ENCODE measurements at places on chromosomes 6 and 20.

GRCh38 chr6:134689177-134689576, 260.7 kb downstream of the ALDH8A1 start:
- DNase-seq = no peak

DNA sequence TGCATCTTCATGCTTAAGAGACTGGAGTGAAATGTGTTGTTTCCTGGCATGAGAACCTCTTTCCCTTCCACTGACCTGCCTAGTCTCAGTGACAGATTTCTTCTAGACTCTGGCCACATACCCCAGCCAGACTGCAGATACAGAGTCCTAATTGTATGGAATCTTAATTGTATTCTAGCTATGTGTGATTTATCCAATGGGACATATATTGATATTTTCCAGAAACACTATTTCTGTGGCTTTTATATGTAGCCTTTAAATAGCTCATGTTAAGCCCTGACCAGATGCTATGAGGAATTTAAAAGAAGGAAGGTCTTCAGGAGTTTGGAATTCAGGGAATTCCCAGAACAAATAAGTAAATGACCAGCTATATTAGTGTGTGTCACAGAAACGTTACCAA, 99.0 kb downstream of the FIG4 start:
- no peak for DNase-seq

DNA sequence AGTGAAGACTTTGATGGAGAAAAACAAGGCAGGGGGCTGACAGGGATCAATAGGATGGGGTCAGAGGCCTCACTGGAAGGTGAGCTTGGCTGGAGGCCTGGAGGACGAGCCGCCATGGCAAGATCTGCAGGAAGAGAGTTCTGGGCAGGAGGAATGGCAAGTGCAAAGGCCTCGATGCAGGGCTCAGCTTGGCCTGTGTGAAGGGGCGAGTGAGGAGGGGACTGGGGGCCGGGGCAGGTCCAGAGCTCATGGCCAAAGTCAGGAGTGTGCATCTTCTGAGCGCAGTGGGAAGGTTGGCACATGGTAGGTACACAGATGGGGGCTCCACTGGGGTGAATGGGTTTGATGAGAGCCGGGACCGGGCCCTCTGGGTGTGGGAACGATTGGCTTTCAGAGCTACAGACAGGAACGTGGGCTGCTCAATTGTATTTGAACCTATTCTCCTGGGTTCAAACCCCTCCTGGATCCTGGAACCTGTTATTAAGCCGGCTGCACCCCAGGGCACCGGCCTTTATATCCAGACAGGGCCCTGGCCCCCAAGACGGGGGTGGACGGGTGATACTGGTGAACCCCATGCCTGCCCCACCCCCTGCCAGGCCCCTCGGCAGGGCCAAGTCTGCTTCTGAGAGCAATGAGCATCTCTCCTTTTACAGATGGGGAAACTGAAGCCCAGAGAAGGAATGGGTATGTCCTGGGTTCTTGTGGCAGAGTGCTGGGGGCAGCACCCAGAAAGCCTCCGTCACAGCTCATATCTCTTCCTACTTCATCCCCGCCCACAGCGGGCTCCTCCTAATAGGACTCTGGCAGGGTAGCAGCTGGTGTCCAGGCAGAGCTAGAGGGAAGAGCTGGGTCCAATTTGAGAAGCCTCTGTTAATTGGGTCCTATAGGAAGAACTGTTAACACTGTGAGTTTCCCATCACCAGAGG, 106.1 kb downstream of the CEBPB start:
- peak; percentile 37 for DNase-seq

DNA sequence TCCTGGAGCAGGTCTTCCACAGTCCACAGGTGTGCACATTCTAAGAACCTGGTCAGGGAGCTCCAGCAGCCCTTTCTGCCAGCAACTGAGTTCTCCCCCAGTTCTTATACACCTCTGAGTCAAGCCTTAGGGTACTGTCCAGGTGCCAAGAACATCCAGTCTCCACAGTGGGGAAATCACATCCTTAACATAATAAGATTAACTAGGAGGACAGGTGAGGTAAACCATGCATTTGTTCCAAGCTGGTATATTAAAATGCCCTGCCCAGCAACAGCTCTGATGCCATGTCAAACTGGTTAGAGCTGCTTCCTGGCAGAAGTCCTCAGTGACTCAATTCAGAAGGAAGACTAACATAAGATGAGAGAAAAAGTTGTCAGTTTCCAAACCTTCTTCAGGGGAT, 303.9 kb upstream of the SGK1 start:
- no peak for DNase-seq

DNA sequence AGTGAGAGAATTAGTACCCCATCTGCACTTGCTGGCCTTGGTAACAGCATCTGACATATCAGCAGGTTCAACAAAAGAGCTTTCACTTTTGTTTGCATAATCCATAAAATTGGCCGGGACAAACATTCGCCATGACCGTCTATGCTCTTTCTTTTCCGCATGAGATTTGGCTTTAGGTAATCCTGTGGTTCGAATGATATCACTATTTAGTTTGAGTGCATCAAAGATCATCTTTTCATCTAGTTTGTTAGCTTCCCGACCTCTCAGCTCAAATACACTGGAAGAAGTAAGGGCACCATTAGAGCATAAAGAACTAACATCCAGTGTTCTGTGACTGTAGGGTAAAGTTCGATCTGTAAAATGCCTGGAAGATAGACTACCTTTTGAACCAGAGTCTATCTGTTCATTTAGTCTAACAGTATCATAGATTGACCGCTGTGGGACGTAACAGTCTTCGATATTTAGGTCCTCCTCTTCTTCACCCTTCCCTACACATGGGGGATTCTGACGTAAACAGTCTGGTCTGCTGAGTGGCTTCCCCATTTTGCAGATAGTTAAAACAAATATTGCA, 101.6 kb downstream of the DST start:
- DNase-seq = peak; percentile 45

- no peak for DNase-seq
Measured at GRCh38 chr20:40941133-40941610, 87.5 kb upstream of the TOP1 start.

DNA sequence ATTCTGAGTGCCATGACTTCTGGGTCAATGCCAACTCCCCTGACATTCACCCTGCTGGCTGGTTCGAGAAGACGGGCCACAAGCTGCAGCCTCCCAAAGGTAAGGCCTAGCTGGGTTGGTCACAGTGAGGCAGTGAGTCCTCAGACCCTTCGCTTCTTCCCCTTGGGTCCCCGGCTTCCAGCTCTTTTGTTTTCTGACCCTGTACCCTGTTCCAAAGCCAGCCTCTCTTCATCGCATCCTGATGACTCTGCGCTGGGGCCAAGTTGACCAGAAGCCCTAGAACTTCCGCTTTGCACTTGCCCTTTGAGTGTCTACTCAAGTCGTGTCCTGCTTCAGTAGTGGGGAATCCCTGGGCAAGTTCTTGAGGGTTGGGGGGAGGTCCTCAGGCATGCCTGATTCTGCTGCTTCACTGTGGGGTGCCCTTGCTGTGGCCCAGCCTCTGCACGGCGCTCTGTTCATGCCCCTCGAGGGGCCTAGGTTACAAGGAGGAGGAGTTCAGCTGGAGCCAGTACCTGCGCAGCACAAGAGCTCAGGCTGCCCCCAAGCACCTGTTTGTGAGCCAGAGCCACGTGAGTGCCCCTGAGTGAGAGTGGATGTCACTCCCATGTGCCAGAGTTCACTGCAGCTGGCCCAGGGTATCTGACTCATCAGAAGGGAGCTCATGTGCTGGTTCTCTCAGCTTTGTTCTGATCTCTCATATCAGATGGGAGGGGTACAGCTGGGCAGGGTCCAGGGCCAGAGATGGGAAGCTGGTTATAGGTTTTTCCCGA, 23.0 kb downstream of the L3MBTL1 start:
- no peak for DNase-seq
